ENCODE measurements at places on chromosomes 6 and 20. TPM values are rescaled to one million over a fixed set of nuclear protein-coding genes. Genes with fewer than 3 reads are reported as not detected.

The SLC52A3 gene
- total RNA-seq: 1.3 TPM

The EIF2S2 gene
- 148 TPM for total RNA-seq

The TTI1 gene
- 21.3 TPM for total RNA-seq

The FAM209B gene
- not detected for total RNA-seq

The TNF gene
- total RNA-seq: 4.3 TPM

The HTR1E gene
- not detected for total RNA-seq

The NOTCH4 gene
- total RNA-seq: 0.72 TPM

The PERP gene
- total RNA-seq: 354 TPM

The SLC22A3 gene
- total RNA-seq: 8.0 TPM

The LST1 gene
- not detected for total RNA-seq

The DZANK1 gene
- 0.72 TPM for total RNA-seq

The KHDC1 gene
- total RNA-seq: 0.24 TPM

The PSMA7 gene
- 432 TPM for total RNA-seq

The SUMO4 gene
- under 0.01 TPM for total RNA-seq

The RIMS4 gene
- total RNA-seq: under 0.01 TPM

The IYD gene
- under 0.01 TPM for total RNA-seq

The DEFB118 gene
- not detected for total RNA-seq

The PBOV1 gene
- total RNA-seq: not detected

The TMEM170B gene
- total RNA-seq: 0.24 TPM

The PRL gene
- total RNA-seq: not detected

The FNDC11 gene
- 3.1 TPM for total RNA-seq

The OR12D3 gene
- total RNA-seq: not detected

The PTCRA gene
- not detected for total RNA-seq

The PRND gene
- total RNA-seq: under 0.01 TPM

The HLA-DQB1 gene
- total RNA-seq: not detected

The LY6G6C gene
- not detected for total RNA-seq

The AGER gene
- not detected for total RNA-seq

The GJE1 gene
- not detected for total RNA-seq

The PHF3 gene
- total RNA-seq: 49.7 TPM

The PRRC2A gene
- total RNA-seq: 35.6 TPM

The KIAA0408 gene
- not detected for total RNA-seq

The ZNF334 gene
- 1.2 TPM for total RNA-seq

The ZBTB46 gene
- 2.9 TPM for total RNA-seq

The TRIM40 gene
- not detected for total RNA-seq

The PRSS16 gene
- 5.5 TPM for total RNA-seq

The TTK gene
- 0.64 TPM for total RNA-seq

The ENPP5 gene
- 1.1 TPM for total RNA-seq

The CDKN1A gene
- total RNA-seq: 499 TPM

The OVOL2 gene
- total RNA-seq: 24.5 TPM

Data from tracheal epithelial cell (primary cell).